Caudate nucleus (tissue), 63 donors: ENCODE measurements at places on chromosomes 2 and 18.
A peak's percentile ranks its signal among the peaks of the same experiment; 100 is the strongest.

DNA sequence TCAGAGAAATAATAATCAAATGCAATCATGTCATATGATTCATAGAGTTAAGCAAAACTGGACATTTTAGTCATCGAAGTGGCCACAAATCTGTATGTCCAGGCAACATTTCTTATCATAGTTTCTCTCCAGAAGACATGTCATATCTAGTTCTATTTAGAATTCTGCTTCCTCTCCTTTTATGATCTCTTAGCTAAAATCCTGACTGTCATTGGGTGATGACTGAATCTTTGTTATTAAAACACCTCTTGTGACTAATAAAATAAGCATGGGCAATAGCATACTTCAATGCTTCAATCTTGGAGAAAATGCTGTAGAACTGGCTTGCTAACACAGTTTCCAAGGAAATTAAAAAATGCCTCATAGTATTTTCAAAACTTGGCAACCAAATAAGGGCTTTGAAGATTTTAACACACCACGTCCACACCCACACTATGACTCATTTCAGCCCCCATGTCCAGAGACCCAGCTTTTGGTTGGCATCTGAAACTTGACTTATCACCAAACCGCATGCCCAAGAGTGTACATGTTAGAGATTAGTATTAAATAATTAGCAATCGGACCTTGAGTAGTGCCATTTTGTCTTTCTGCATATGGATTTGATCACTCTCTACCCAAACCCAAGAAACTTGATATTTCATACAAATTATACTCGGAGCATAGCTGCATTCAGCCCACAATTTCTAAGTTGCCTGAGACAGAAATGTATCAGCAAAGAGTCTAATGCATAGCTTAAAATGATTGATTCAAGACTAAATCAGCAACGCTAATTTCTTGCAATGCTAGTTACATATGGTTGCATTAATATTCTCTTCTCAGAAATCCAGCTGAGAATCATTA, 106.5 kb upstream of the ETAA1 start:
- DNase-seq = no peak

DNA sequence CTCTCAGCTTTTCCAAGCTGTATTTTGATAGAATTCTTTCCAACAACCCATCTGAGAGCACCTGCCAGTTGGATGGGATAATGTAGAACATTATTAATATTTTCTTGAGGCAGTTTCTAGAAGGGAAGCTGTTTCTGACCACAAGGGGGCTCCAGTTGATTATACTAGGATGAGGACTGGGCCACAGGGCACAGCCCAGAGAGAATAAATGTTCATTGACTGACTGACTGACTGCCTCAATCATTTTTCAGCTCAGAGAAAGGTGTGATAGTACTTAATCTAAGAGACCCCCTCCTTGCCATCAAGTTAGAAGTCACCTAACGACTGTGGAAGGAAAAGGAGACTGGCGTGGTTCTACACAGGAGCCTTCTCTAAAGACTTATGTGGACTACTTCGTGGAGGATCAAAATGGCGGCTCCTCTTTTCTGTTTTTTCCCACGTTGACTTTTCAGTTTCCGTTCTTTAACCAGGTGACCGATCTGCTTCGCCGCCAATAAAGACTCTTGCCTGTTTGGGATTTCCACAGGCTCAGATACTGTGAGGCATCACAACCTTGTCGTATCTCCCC, 31.9 kb upstream of the CREG2 start:
- DNase-seq = peak; percentile 16

GRCh38 chr2:120558847-120559246, 176.8 kb upstream of the GLI2 start:
- no peak for DNase-seq

DNA sequence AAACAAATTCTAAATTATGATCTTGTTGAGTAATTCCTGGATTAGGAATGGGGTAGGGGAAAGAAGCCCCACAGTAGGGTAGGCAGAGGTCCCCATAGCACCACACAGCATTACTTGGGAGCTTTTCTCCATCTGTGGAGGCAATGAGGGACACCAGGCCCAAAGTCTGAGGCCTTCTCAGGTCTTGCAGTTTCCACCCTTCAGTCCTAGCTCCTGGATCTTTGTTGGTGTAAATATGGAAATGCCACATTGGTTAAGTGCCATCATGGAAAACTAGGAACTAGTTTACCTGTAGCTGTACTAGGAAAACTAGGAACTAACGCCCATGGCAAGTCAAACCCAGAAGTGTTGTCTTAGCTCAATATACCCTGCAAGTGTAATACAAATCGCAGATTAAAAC, 113.3 kb upstream of the DAPL1 start:
- no peak for DNase-seq

GRCh38 chr2:101718993-101719571, 21.6 kb downstream of the MAP4K4 start:
- DNase-seq = no peak

- DNase-seq = no peak
These were observed 50.6 kb upstream of the PARD3B start for GRCh38 chr2:204494681-204495080.

DNA sequence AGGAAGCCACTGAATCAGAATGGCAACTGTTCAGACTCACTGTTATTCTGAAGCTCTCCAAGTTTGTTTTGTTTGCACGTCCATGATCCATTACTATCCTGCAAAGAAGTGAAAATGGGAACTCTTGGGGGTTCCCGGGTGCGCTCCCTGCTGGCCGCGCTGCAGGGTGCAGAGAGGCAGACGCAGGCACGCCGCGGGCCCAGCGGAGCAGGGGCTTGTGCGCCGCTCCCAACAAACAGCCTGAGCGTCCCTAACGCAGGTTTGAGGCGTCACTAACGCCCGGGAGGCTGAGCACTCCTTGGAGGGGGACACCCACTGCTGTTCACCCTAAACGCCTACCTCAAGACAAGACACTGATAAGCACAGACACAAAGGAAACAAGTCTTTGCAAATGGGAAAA, 14.3 kb upstream of the PIEZO2 start:
- no peak for DNase-seq

GRCh38 chr2:100207411-100207885, 65.1 kb upstream of the AFF3 start:
- no peak for DNase-seq

GRCh38 chr2:101344137-101344536, 35.6 kb upstream of the RNF149 start:
- no peak for DNase-seq

DNA sequence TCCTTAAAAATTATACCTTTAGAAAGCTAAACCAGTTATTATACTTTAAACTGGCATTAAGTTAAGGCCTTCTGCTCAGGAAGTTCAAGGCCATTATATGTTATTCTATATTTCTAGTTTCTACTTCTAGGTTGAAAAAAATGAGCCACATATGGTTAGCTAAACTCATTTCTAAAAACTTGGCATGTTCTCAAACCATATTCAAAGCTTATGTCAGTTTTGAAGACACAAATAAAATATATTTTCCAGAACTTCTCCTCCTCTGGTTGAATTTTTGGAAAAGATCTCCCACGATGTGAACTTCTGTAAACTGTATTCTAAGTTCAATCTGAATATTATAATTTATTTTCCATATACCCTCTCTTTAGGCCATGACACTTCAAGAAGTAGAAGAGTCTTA, 103.5 kb downstream of the NYAP2 start:
- no peak for DNase-seq

DNA sequence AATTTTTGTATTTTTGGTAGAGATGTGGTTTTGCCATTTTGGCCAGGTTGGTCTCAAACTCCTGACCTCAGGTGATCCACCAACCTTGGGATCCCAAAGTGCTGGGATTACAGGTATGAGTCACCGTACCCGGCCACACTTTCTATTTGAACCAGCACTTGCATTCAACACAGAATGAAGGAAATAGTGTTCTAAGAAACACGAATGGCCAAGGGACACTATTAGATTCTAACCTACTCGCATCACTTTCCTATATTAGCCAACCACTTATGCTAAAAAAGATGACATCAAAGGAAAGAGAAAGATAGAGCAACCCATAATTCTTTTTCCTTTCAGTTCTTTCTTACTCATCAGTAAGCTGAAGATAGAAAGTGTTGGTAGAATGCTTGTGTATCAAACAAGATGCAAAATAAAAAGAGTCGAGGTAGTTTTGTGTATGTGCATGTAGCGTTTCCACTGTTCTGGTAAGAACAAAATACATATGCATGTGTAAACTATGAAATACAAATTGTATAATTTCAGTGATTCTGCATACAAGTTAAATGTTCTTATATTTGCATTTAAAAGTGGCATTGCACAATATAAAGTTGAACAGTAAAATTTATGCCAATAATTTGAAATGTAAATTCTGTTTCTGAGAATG, 247.6 kb downstream of the CDCA7 start:
- DNase-seq = no peak

DNA sequence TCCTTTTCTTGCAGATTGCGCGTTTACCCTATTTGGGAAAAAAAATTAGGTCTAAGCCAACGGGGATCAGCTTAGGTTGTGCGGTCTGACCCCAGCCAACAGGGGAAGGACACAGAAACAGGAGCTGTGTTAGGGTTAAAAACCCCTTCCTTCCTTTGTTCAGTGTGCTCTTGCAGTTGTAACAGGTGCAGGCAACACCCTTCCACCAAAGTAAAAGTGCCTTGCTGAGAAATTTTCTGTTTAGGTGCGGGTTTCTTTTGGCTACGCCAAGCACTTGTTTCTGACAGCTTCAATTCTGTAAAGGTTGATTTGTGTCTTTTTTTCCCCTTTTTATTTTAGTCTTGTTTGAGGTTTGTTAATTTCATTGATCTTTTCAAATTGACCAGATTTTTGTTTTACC, 92.5 kb downstream of the PTPN4 start:
- DNase-seq = no peak

- no peak for DNase-seq
These were observed 112.6 kb downstream of the ARHGAP28 start for GRCh38 chr18:6842081-6842480.

DNA sequence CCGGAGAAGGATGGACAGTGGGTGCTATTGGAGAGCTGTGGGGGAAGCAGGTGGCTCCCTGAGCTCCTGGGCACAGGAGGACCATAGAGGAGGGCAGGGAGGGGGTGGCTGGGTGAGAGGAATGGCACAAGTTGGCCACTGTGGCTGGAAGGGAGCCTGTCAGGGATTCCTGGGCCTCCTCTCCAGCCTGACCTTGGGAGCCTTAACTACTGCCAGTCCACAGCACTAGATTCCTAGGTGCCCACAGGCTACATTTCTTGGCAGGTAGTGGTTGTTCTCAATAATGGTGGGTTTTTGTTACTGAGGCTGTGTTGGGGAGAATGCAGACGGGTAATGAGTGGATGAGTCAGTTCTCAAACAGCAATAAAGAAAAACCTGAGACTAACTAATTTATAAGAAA, 26.0 kb downstream of the EFHD1 start:
- no peak for DNase-seq

DNA sequence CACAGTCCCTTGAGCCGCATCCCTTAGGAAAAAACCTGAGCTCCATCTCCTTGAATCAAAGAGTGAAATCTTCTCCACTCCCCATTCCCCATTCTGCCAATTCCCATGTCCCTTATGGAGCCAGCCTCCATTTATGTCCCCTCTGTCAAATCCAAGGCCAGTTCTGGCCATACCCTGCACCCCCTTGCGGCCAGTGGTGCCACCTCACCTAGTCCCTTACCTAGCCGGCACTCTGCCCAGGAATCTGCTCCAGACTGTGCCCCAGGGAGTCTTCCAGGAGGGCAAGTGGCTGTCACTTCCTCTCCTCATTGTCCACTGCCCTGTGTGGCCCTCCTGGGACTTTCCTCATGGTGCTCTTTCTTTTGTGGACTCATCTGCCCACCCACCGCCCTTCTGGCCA, 195.4 kb upstream of the RMP24 start:
- no peak for DNase-seq

DNA sequence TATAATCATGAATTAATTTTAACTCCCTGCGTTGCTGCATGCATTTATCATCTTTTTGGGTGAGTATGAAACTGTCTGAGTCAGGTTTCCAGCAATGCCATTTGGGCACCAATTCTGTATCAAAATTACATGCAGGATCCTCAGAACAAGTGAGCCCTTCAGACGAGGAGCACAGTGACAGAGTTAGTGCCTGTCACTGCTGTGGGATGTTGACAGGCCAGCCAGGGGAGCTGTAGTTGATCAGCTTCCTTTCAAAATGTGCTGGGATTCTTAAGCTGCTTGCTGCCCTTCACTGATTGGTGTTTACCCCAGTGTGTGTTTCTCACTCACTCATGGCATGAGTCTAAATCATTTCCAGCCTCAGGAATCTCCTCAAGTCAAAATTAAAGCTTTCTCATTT, 109.2 kb downstream of the TPGS2 start:
- DNase-seq = no peak

DNA sequence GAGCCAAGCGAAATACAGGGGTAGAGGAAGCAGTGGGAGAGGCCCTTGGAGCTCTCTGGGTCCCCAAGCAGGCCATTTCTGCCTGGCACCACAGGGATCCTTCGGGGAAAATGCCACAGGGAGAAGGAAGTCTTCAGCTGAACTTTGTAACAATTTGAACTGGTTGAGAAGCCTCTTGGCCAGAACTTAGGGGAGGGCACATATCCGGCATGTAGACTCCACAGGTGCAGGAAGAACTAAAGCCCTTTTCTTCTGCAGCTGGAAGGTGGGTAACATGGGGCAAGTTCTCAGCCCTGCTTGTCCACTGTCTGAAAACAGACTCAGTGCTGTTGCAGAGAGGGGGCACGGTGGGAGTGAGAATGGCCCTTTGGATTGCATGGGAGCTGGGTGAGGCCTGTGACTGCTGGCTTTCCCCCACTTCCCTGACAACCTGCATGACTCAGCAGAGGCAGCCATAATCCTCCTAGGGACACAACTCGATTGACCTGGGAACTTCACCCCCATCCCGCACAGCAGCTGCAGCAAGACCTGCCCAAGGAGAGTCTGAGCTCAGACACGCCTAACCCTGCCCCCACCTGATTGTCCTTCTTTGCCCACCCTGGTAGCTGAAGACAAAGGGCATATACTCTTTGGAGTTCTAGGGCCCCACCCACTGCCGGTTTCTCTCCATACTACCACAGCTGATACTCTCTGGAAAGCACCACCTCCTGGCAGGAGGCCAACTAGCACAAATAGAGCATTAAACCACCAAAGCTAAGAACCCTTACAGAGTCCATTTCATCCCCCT, 101.6 kb upstream of the FAM136A start:
- DNase-seq = no peak

- DNase-seq = no peak
These were observed 29.7 kb downstream of the XDH start for GRCh38 chr2:31384771-31385276.

GRCh38 chr2:227455200-227455599, 16.8 kb upstream of the AGFG1 start:
- DNase-seq = no peak

GRCh38 chr18:73748731-73749130, 398.9 kb downstream of the FBXO15 start:
- DNase-seq = no peak

- no peak for DNase-seq
These were observed 209.8 kb downstream of the BCL2 start for GRCh38 chr18:63109802-63110201.

GRCh38 chr2:226643946-226644282, 155.7 kb downstream of the IRS1 start:
- DNase-seq = no peak

GRCh38 chr2:186882511-186883071, 33.6 kb upstream of the ZSWIM2 start:
- DNase-seq = no peak
